IPS DF 6.9 (cell line): ENCODE measurements at places on chromosomes 13 and 19.

GRCh38 chr13:38656699-38657098 is 30.2 kb upstream of the FREM2 start:
- H3K4me1 ChIP-seq, result no peaks in the 10 kb centered on the region
- no peak overlapping the region for H3K4me3 ChIP-seq
- no peaks in the 10 kb centered on the region for H3K27me3 ChIP-seq

DNA sequence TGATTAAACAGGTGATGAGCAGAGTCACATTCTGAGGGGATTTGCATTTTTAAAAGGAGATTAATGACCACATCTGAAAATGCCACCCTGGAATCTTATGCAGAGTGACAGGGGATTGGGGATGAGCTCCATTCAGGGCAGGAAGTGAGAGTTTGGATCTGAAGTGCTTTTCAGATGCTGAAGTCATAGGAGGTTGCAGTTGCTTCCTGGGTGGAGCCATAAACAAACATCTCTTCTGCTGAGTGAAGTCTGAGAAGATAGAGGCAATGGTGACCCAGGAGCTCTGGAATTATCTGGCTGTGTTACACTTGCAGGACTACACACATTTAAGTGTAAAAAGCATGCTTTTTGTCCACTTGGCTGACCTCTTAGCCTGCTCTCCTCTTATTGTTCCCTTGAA is 51.4 kb upstream of the PSG8 start:
- no peaks in the 10 kb centered on the region for H3K36me3 ChIP-seq
- H3K27me3 ChIP-seq, result no peaks in the 10 kb centered on the region
- DNase-seq, result no peak
- no peak overlapping the region for H3K4me3 ChIP-seq

- H3K27me3 ChIP-seq, result no peaks in the 10 kb centered on the region
- no peak overlapping the region for H3K27ac ChIP-seq
- H3K4me1 ChIP-seq, result 0 out of 2 replicates have a peak, but pooled peaks cover 1% of the 10 kb centered on the region
- DNase-seq, result no peak
Measured at GRCh38 chr13:26593661-26594060, 36.2 kb downstream of the WASF3 start.

GRCh38 chr19:3175781-3176714 is 2.5 kb upstream of the S1PR4 start:
- H3K27me3 ChIP-seq, result no peaks in the 10 kb centered on the region
- H3K4me3 ChIP-seq, result no peak overlapping the region
- no peak for DNase-seq
- H3K4me1 ChIP-seq, result 0 out of 2 replicates have a peak, but pooled peaks cover 2% of the 10 kb centered on the region
- H3K27ac ChIP-seq, result no peak overlapping the region

GRCh38 chr13:31022288-31022895 is 89.9 kb downstream of the TEX26 start:
- no peak overlapping the region for H3K4me3 ChIP-seq
- no peaks in the 10 kb centered on the region for H3K4me1 ChIP-seq
- H3K27me3 ChIP-seq, result no peaks in the 10 kb centered on the region
- H3K27ac ChIP-seq, result no peak overlapping the region
- H3K36me3 ChIP-seq, result no peaks in the 10 kb centered on the region

GRCh38 chr19:13774217-13775191 is at the start of gene C19orf53:
Gene C19orf53 (plus strand): TSS chr19:13774456. CDS start chr19:13774478, 22 bp downstream.
- peak; percentile 91 for DNase-seq
- no peaks in the 10 kb centered on the region for H3K27me3 ChIP-seq
- peaks cover 20% of the 10 kb centered on the region for H3K36me3 ChIP-seq
- no peaks in the 10 kb centered on the region for H3K4me1 ChIP-seq

DNA sequence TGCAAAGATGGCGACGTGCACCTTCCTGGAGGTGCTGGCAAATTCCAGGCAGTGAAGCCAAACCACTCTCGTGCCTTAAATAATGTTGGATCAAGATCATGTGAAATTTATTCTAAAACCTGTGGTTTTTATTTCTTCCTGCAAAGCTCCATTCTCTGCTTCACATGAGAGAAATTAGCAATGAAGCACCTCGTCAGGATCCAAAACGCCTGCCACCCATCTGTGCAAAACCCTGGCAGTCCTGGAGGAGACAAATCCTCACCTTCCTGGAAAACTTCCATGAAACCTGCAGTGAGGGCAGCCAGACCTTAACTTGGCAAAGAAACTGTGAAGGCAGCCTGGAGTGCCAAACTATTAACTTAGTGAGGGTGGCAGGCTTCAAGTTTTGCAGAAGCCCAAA is 47.6 kb downstream of the CHST8 start:
- no peaks in the 10 kb centered on the region for H3K36me3 ChIP-seq
- no peak for DNase-seq
- H3K4me1 ChIP-seq, result no peaks in the 10 kb centered on the region

DNA sequence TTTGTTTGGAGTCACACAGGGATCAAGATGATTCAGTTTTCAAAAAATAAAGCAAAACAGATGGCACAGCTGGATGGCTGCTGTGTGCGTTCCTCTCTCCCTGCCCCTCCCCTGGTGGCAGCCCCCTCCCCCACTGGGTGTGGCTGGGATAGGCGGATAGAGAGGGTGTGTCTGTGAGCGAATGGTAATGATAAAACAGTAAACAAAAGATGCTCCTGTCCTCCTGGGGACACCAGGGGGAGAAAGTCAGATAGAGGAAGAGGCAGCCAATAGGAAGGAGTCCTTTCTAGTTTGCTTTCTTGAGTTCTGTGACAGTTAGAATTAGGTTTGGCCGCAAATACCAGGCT is 6.5 kb downstream of the TMEM255B start:
- H3K4me1 ChIP-seq, result no peaks in the 10 kb centered on the region
- no peaks in the 10 kb centered on the region; the same call in 1 of the 2 replicates for H3K27me3 ChIP-seq
- no peak overlapping the region for H3K27ac ChIP-seq

GRCh38 chr13:80901530-80901929 is 560.6 kb upstream of the SPRY2 start:
- no peaks in the 10 kb centered on the region for H3K36me3 ChIP-seq
- H3K27ac ChIP-seq, result no peak overlapping the region
- no peak for DNase-seq
